Chondrocyte (in vitro differentiated cells): ENCODE measurements at places on chromosomes 11 and 22. TPM values are rescaled to one million over a fixed set of nuclear protein-coding genes. Genes with fewer than 3 reads are reported as not detected.

MPPED1 gene
- total RNA-seq = not detected in 3 replicates

RFPL2 gene
- 0.22 TPM in 1 of 3 replicates, not detected in the others for total RNA-seq

SLC16A8 gene
- 0.50 TPM in 1 of 3 replicates, not detected in the others for total RNA-seq

MS4A12 gene
- not detected in 3 replicates for total RNA-seq

SMC1B gene
- not detected in 3 replicates for total RNA-seq

HOATZ gene
- total RNA-seq = not detected in 3 replicates

RASD2 gene
- total RNA-seq = 0.27 to 0.28 TPM in 2 of 3 replicates, not detected in the other

FDXACB1 gene
- total RNA-seq = 1.3 to 2.5 TPM (median 1.6 TPM) in 3 replicates

MPPED2 gene
- total RNA-seq = not detected in 3 replicates

MRPL21 gene
- 31.5 to 41.4 TPM (median 36.9 TPM) in 3 replicates for total RNA-seq

RRM1 gene
- total RNA-seq = 31.6 to 53.5 TPM (median 34.1 TPM) in 3 replicates

DDX25 gene
- total RNA-seq = not detected in 3 replicates

SYCE3 gene
- total RNA-seq = not detected in 3 replicates

PLEKHA7 gene
- total RNA-seq = 0.92 to 6.1 TPM (median 1.8 TPM) in 3 replicates

NRGN gene
- total RNA-seq = 1.6 to 2.4 TPM (median 1.8 TPM) in 3 replicates

BSCL2 gene
- 36.6 to 76.0 TPM (median 43.2 TPM) in 3 replicates for total RNA-seq
